Stimulated activated CD4-positive, alpha-beta T cell treated with anti-CD3 and anti-CD28 coated beads, Interleukin-1b, Interleukin-23, amount 100 ng/mL, for 24 hours (primary cell): ENCODE measurements at places on chromosomes 6 and 20.

DNA sequence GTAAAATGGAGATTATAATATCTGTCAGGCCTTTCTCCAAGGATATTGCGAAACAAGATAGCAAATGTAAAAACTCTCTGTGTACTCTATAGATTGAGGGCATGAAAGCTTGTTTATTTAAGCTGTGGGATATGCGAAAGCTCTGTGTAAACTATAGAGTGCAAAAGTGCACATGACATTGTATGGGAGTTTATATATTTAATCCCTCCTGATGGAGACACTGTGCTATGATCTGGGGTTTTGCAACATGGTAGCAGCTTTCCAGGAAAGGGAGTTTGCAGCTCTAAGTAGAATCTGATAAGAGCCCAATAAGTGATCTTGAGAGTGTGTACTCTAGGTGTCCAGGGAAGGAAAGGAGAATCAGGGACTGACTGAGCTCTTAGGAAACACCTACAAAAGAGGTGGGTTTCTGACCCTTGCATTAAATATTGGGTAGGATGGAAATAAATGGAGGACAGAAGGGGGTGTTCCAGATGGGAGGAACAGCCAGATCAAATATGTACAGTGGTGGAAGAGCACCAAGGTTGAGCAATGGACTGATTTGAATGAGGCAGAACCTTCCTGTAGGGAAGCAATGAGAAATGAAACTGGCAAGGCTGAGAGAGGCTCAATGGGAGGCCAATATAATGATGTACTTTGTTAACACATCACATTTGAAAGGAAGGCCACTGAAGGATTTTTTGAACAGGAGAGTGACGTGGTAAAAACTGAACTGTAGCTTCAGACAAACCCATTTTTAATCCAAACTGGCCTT, 450.1 kb downstream of the GJA1 start:
- DNase-seq, result no peak

DNA sequence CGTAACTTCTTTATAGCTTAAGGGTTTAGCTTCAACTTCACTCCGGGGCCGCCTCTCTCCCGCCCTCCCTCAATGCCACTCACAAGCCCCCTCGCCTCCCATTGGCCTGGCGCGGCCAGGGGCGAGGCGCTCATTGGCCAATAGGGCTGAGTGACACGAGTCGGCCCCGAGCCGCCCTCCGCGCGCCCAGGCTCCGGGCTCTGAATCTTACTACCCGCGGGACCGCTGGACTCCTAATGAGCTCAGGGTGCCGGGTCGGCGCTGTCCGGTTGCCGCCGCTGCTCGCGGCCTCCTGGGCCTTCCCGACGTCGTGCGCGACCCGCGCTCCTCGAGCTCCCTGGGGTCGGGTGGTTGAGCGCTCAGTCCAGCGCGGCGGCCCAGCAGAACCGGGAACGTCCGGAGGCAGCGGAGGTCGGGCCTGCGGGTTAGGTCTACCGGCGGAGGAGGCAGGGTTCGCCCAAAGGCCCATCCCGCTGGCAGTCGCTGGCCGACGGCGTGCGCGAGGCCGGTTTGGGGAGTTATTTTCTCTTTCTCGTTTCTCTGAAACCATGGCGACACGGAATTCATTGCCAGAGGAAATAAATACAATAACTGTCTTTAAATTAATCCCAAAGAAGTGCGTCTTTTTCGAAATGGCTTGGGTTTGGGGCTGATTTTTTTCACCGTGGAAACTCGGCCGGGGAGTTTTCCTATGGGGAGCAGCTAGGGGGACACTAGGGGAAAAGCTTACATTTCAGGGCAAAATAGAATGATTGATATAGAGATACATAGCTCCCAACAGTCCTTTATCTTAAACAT, at the start of gene SIM1:
TSS of gene SIM1 (minus strand) at position 19 of the 798 bp plus-strand sequence. CDS start 1,453 bp downstream, outside the sequence.
- no peak for DNase-seq

DNA sequence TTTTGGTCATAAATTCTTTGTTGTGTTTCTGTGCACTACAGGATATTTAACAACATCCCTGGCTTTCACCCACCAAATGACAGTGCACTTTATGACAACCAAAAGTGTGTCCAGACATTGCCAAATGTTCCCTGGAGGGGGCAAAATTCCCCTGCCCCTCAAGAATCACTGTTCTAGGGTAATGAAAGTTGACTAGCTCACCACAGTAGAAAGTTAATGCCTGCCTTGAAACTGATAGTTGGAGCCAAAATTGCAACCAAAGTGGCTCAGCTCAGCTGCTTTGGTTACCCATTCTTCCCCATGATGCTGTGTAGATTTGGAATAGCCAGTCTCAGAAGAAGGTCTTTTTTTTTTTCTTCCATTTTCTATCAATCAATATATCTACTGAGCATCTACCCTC, 150.6 kb downstream of the RALGAPA2 start:
- DNase-seq, result no peak

- DNase-seq, result no peak
These were observed 64.6 kb downstream of the VGLL2 start for GRCh38 chr6:117329926-117330325.

DNA sequence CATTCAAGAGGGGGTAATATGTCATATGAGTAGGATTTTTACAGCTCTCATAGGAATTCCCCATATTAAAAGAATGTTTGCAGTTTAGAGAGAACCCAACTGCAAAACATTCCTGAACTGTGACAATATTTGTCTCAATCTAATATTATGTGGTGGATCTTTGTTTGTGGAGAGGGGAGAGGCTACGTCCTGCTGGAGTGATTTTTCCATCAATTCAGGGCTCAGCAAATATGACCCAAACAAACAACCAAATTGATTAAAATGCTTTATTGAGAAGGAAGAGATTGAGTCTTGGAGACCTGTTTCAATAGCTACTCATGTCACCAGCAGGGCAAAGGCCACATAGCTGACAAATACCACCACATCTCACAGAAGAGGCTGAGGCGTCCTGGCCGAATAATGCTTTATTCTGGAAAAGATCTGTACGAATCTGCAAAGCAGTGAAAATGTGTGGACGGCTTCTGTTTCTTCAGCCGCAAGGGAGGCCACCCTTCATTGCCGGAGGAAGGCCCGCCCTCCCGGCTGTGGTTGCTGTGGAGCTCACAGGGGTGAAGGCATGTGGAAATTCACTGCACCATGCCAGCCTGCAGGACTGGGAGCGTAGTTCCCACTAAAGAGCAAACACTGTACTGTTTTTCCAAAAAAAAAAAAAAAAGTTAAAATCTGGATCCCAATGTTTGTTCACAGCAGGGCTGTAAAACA, 89.7 kb upstream of the QKI start:
- DNase-seq, result no peak

GRCh38 chr6:146770275-146770964, 171.6 kb downstream of the ADGB start:
- DNase-seq, result no peak

DNA sequence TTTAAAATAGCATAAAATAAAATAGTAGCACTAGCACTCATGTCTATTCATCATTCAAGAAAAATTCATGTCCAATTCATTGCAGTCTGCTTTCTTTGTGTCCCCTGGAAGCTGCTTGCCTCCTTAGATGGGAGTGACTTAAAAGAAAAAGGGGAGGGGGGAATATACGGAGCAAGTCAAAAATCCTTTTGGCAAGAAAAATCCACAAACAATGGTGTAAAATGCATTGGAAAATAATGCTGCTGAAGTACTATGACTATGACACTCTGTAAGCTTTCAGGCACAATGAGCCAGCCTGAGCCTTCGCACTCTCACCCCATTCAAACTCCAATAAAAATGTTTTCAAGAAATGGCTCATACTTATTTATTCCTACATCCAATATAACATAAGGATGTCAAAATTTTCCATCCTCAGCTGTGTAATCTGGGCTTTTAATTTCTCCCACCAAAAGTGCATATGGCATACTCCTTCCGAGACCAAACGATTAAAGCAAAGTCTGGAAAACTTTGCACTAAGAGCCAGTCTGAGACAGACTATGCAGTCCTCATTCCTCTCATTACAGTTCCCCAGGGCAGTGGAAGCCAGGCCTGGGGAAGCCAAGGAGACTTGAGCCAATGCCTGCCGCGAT, 790 bp downstream of the NEDD9 start:
- no peak for DNase-seq
